ENCODE measurements at places on chromosomes 3 and 15.
A peak's percentile ranks its signal among the peaks of the same experiment; 100 is the strongest.

DNA sequence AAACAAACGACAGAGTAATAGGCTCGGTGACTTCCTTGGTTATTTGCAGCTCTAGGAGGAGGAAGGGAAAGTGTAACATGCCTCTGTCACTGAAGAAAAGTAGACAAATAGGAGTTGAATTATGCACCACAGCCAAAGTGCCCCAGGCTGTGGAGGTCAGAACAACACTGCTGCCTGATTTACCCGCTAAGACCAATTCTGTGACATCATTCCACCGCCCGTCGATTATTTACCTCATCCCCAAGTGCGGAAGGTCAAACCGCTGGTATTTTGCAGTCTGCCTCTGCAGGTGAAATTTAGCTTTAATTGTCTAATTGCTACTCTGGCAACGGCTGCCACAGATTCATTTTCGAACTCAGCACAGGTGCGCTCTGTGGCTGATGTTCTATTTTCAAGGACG lies 106.3 kb upstream of the PRICKLE2 start:
- no peak for DNase-seq

DNA sequence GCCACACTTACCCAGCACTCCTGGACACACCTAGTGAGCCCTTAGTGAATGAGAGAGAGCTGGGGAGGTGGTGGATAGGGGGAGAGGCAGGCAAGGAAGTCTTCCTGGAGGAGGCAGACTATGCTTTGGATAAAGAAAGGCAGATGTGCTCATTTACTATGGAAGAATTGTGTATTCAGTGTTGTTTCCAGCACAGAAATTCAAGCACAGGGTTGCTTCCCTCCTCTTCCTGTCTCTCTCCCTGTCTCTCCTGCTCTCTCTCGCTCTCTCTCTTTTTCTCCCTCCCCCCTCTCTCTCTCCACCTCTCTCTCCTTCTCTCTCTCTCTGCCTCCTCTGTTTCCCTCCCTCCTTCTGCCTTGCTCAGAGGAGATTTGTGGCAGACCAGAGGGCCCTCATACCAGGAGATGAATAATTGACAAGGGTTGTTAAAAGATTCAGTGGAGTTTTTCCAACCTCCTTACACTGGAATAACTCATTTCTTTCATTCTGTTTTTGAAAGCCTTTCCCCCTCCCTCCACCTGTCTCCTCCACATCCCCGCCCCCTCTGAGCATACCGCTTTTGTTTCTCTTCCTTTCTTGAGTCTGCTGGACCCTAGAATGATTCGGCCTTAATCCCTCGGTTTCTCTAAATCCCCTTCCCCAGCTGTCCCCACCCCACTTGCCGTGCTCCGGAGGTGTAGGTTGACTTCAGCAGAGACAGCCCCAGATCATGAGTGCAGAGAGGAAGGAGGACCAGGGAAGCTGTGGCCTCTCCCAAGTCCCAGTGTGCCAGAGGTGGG lies 65.6 kb downstream of the CCDC33 start:
- DNase-seq, result no peak

GRCh38 chr3:31980530-31981205 lies 394 bp downstream of the OSBPL10 start:
- peak; percentile 67 for DNase-seq

- no peak for DNase-seq
Observed at GRCh38 chr3:30370681-30371271, 235.6 kb upstream of the TGFBR2 start.

GRCh38 chr3:27802849-27803248 lies 80.7 kb upstream of the EOMES start:
- DNase-seq, result no peak

DNA sequence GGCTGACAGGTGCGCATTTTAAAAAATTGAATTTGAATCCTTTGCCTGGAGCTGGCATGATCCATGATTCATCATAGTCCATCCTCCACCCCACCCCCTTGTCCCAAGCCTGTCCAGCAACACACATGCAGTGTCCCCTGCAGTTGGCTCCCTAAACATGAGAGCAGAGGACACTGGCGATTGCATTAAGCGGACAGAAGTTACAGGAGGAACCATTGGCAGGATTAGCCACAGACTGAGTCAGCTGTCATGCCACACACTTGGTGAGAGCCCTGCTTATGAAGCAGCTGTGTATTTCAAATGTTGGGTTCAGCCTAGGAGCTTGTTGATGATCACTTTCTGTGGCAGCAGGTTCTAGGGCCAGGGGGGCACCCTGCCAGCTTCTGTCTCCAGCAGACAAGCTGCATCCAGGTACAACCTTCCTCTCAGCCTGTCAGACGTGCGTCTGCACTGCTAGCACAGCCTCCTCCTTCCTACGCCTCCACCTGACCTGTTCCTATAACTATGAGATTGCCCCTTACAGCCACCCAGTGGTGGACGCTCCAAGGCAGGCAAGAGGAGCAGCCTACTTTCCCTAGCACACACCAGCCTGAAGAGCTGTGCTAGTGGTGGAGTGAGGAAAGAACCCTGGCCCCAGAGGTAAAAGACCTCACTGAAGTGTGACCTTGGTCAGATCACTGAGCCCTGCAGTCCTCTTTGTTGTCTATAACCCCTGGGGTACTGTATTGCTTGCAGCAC lies 121.9 kb downstream of the SLCO3A1 start:
- DNase-seq, result no peak

- peak; percentile 76 for DNase-seq
Observed at GRCh38 chr3:14418296-14419250, 16.2 kb downstream of the SLC6A6 start.

GRCh38 chr15:72306211-72306785 lies 13.7 kb downstream of the CELF6 start:
- peak; percentile 89 for DNase-seq

DNA sequence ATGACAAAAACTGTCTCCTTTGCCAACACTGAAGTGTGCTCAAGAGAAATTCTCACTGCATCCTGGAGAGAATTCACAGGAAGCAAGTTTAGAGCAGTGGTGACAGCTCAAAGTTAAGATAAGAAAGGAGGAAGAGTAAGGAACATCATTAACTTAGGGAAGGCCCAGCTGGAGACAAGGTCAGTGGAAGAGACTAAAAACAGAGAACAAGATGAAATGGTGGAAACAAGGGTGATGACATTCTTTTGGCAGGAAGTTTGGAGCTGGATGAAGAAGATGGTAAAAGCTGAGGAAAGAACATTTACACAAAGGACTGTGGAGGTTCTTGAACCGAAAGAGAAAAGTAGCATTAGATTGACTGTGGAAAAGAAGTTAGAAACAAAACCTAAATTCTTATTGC lies 6.7 kb upstream of the SUCLG2 start:
- DNase-seq, result no peak

DNA sequence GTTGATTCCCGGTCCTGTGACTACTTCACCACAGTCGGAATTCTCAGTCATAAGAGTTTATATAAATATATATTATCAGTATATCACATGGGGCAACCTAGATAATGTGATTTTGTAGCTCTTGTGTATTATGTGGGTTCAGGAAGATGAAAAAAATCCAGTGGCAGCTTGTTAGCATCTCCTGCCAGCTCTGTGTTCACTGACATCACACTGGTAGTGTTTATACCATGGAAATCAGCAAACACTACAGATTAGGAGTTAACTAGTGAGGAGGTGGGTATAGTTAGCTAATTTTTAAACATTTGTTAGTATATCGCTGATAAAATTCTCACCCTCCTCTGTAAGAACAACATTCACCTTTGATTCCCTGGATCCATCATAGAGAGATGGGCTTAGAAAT lies 44.5 kb upstream of the KCNMB2 start:
- no peak for DNase-seq

DNA sequence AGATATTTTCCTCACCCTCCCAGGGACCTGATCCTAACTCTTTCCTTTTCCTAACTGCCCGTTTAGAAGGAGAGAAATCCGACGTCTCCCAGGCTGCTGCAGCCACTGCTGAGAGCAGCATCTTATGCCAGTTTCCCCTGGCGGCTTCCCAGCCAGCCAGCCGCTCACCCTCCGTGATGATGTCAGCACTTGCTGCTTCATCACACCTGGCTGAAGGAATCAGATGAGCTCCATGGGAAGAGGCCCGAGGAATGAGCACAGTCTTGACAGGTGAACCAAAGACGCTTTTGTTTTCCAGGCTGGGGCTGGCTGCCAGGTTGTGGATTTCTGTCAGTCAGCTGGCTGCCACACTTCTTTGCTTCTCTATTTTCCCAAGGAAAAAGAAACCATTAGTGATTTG lies 445.1 kb upstream of the RBMS3 start:
- DNase-seq, result no peak

GRCh38 chr15:62099094-62099601 lies 32.4 kb downstream of the C2CD4A start:
- no peak for DNase-seq

- no peak for DNase-seq
Observed at GRCh38 chr15:36763685-36764084, 184.3 kb downstream of the CDIN1 start.

GRCh38 chr3:106197532-106198194 lies 328.9 kb upstream of the CBLB start:
- DNase-seq, result no peak

GRCh38 chr15:51706926-51707608 lies 25.8 kb downstream of the SCG3 start:
- DNase-seq, result no peak

GRCh38 chr15:90807074-90807785 lies 61.2 kb upstream of the FURIN start:
- no peak for DNase-seq

GRCh38 chr15:22948056-22948455 lies 32.1 kb downstream of the CYFIP1 start:
- no peak for DNase-seq

- no peak for DNase-seq
Observed at GRCh38 chr3:121740896-121741295, 8.6 kb downstream of the GOLGB1 start.

DNA sequence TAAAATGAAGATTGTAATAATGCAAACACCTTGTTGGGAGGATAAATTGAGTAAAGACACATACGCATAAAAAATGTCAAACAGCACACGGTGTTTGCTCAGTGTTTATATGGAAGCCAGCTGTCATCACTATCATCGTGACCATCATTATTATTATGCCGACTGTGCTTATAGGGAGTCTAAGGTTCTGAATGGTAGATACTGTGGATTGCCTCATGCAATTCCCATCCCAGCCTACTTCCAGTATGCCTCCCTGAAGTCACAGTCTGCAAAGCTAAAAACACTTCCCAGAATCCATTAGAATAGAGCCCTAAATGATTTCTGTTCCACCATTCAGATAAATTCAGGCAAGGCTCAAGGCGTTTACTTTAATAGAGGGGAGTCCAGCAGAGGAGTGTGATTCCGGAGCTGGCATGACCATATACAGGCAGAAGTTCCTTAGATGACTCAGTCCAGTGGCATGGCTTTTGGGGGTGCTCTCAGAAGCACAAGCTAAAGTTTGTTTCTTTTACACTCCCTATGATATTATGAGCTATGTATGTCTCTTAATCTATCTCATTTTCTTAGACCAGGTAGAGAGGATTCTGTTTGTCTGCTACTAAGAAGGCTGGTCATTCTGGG lies 148.7 kb downstream of the MEX3B start:
- no peak for DNase-seq

- no peak for DNase-seq
Observed at GRCh38 chr3:178628037-178628436, 91.8 kb downstream of the KCNMB2 start.

- DNase-seq, result no peak
Observed at GRCh38 chr3:15926871-15927270, 129.1 kb upstream of the ANKRD28 start.

DNA sequence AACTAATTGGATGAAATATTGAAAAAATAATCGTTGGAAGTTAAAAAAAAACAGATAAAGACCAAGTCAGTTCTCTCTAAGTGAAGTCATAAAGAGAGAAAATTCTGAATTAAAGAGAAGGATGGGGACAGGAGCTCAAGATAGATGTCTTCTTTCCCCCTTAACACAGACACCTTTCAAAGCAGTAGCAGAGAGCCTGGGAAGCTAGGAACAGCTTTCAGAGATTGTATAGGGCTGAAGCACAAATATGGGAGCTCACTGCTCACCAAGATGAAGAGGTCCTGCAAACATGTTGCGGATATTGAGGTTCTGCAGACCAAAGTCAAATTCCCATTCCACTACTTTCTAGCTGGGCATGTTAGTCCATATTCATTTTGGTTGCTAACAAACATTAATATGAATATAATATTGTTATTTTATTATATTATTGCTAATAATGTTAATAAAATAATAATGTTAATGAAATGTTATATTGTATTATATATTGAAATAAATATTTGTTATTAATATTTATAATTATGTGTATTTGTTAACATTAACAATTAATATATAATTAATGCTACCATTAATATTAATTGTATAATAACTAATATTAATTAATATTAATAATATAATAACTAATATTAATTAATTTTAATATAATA lies 319.1 kb downstream of the OXSM start:
- DNase-seq, result no peak

DNA sequence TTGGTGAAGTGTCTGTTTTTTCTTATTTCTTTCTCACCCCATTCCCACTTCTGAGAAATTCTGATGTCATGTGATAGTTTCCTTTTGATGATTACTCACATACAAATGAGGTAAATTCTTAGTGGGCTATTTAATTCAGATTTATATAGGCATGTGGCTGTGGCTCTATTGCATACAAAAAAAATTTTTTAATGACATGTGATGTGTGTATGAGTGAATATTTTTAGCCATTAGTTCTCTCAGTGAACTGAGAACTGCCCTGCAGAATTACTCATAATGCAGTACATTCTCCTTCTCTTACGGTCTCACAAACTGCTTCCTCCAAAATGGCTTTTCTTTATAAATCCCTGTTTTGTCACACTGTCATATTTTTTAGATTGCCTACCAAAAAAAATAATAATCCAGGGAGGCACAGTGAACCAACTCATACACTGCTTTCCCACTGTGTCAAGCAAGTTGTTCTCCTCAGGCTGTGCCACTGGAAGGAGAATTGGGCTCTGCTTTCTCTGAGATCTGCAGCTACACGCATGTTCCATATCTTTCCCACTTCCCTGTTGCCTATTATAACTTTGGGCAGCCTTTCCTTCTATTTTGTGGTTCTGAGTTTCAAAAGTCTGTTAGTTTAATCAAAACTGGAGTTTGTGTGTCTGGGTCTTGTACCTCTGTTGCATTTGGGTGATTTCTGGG lies 415.7 kb upstream of the THBS1 start:
- DNase-seq, result no peak

- no peak for DNase-seq
Observed at GRCh38 chr3:25542492-25543039, 114.5 kb downstream of the RARB start.

DNA sequence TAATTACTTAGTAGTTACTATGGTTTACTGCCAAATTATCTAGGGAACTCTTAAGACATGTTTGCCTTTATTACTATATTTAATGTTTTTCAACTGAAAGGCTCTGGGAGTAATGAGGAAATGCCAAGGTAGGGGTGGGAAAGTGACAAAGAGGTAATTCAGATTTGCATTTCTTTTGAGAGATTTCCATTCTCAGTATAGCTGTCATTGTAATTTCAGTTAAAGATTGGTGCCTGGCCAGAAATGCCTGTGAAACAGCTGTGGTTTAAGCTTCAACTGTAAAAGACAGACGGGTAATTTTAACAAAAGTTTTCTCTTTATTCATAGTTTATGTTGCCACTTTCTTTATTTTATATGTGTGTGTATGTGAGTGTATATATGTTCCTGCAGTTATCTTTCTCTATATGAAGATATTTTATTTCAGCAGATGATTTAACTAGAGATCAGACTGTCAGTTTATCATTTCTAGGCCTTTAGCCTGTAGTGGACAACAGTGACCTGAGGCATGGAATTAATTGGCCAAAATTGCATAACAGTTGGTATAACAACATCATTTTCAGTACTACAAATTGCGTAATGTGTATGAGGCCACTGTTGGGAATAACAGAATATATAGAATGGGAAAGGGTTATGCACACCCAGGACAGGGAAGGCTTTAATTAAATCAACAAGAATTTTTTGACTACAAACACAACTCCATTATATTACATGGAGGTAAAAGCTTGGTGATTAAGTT lies 119.0 kb downstream of the BBX start:
- DNase-seq, result no peak

Measured in KBM-7 (cell line).